ENCODE measurements at places on chromosomes 5 and 9.
A peak's percentile ranks its signal among the peaks of the same experiment; 100 is the strongest.

- DNase-seq, result no peak
Observed at GRCh38 chr5:181114844-181115778, 15.9 kb downstream of the OR2V1 start.

GRCh38 chr5:34571677-34572041, 84.5 kb upstream of the RAI14 start:
- DNase-seq, result no peak

DNA sequence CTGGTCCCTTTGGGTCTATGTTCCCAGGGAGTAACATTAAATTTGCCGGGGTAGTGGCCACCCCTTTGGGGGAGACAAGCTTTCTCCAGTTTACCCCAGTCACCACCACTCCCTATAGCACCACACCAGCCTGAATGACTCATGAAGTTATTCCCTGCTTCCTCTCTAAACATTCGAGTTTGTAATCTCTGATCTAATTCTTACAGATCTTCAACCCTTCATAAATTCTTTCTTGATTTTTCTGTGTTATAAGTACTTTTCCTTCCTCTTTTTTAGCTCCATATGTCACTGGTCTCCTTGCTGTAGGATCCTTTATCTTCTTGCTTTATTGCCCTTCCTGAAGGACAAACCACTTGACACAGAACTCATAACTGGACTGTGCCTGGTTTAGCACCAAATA, 55.6 kb downstream of the GNA14 start:
- DNase-seq, result no peak

DNA sequence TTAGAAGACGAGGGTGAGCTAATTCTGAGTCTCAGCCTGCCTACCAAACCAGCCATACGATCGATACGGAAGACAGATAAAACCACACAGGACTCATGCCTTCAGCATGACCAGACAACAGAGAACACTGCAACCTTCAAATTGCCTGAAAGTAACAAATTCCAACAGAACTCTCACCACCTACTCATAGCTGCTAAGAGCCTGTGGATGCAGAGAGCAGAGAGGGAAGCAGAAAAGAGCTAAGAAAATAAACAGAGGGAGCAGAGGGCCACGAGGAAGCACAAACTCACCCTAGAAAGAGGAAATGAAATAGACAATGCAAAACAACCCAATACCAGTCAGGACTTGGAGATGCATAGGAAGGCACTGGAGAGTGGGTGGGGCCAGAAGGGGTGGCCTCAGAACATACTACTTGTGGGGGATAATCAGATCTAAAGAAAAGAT, 86.7 kb upstream of the TAS2R1 start:
- DNase-seq, result no peak

DNA sequence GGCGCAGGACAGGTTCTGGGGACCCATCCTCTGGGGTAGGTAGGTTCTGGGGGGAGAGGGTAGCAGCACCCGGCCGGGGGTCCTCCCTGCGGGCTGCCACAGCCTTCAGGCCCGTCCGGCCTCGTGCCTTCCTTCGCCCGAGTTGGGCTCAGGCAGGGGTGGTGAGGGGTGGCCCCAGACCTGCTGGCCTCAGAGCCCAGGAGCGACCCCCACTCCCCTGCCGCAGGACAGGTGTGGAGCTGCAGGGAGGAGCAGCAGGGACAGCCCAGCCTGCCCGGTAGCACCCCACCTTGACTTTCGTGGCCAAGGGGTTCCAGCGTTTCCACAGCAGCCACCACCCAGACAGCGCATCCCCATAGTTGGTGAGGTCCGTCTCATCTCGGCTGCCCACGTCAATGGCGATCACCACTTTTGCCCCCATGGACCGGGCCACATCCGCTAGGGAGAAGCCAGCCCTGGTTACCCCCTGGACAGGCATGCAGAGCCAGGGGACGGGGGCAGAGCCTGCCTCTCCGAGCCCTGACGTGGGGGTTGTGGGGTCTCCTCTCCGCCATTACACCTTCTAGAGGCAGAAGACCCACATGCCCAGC, 3.4 kb upstream of the NSMF start:
- DNase-seq, result no peak

- no peak for DNase-seq
Observed at GRCh38 chr9:92360083-92360482, 34.3 kb downstream of the CENPP start.

- DNase-seq, result no peak
Observed at GRCh38 chr5:72951671-72952468, 4.0 kb upstream of the FCHO2 start.

DNA sequence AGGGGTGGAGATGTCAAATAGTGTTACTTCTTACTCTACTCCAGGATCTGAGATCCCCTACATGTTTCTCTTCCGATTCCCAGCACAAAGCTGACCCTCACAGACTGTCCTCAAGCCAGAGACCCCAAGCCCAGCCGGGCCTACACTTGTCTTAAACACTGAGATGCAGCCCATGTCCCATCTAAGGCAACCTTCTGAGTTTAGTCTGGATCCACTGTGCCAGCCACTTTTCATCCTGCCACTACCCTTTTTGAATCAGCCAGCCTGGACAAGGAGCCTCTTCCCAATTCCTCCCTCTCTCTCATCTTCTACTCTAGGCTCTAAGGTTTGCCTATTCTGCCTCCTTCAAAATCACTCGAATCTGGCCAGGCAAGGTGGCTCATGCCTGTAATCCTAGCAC, 6.2 kb upstream of the MYORG start:
- no peak for DNase-seq

GRCh38 chr9:122095010-122095767, 2.1 kb upstream of the TTLL11 start:
- peak; percentile 52 for DNase-seq

DNA sequence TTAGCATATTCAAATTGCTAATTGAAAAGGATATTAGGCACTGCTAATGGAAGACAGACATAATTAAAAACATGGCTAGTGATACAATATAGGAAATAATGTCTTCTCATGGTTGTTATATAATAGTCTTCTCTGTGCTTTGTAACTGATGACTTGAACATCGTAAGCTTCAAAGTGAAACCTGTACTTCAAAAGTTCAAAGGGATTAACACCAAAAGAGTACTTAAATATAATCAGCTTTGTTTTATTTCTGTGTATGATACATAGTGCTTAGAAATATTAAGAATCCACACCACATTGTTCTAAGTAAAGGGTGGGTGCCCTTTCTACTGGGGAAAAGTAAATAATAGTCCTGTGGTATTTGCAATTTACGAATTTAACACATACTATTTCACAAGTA, 75.4 kb upstream of the ITGA1 start:
- DNase-seq, result no peak

- DNase-seq, result no peak
Observed at GRCh38 chr5:116825486-116825885, 250.9 kb upstream of the SEMA6A start.

- no peak for DNase-seq
Observed at GRCh38 chr9:77770340-77770739, 122.2 kb upstream of the GNA14 start.

DNA sequence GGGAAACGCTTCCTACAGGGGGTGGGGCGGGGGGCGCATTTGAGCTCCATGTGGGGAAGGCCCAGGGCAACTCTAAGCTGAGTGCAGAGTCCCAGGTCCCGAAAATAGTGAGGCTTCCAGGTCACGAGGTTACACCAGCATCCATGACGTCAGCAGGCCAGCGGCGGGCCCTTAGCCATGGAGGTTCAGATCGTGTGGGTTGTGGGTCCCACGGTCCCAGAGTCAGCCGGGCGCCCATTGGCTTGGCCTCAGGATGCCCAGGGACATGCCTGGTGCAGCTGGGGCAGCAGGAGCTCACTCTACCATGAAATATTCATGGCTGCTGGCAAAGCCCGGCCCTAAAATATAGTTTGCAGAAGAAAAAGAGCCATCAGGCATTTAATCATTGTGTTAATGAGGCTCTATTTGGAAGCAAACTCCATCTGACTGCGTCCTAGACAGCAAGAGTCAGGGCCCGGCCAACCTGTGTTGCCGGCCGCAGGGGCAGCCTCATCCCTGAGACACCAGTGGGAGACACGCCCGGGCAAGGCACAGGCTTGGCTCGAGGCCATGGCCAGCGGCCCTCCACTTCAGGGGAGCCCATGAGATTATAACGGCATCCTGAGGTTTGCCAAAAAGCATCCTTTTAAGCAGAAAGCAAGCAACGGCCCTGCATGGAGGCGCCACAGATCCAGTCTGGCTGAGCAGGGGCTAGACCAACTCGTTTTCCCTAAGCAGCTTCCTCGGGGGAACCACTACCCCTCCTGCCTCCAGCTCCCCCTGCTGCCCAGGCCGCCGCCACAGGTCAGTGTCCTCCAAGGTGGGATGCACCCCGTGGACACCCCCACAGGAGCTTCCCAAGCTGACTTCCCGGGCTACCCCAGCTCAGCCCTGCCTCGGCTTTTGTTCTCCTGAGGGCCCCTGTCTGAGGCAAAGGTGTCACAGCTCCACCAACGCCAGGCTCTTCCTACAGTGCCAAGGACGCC, 108.9 kb upstream of the PPP1R26 start:
- no peak for DNase-seq

DNA sequence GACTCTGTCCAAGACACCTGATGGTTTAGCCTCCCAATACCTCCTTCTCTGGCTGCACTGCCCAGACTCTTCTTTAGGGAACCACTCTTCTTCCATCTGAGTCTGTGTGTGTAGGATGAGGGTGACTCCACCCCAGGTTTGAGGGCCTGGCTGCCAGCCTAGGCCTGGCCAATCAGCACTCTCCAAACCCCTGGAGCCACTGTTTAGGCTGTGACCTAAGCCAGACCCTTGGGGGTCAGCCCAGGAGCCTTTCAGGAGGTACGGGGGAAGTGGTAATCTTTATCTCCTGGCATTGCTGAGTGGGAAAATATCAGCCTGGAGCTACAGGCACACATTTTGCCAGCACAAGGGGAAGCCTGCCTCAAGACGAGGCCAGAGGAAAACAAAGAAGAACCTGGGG, 6.2 kb upstream of the ERGIC1 start:
- DNase-seq, result no peak

DNA sequence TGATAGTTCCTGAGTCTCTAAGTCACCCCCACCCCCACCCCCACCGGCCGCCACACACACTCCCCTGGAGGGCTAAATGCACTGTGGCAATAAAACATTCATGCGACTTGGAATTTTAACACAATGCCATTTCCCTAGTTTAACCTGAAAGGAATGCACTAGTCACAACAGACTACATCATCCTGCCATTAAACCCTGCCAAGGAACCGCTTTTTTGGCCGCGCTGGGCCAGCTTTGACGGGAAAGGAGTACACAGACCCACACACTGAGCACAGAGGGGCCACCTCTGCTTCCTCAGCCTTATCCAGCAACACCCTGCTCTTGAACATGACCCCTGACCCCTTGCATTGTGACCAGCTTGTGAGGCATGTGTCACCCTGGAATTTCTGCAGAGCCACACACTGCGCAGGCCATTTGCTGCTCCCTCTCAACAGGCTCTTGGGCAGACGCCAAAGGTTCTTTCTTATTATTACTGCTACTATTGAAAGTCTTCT, 165.3 kb downstream of the BNC2 start:
- no peak for DNase-seq

- DNase-seq, result no peak
Observed at GRCh38 chr9:114098021-114098935, 814 bp downstream of the KIF12 start.

- no peak for DNase-seq
Observed at GRCh38 chr5:114467729-114468128, 105.9 kb downstream of the KCNN2 start.

GRCh38 chr9:128632486-128632885, 24.2 kb downstream of the DYNC2I2 start:
- DNase-seq, result no peak

- no peak for DNase-seq
Observed at GRCh38 chr9:136022731-136023409, 61.7 kb upstream of the UBAC1 start.

- no peak for DNase-seq
Observed at GRCh38 chr5:168681556-168682183, 102.5 kb upstream of the PANK3 start.

DNA sequence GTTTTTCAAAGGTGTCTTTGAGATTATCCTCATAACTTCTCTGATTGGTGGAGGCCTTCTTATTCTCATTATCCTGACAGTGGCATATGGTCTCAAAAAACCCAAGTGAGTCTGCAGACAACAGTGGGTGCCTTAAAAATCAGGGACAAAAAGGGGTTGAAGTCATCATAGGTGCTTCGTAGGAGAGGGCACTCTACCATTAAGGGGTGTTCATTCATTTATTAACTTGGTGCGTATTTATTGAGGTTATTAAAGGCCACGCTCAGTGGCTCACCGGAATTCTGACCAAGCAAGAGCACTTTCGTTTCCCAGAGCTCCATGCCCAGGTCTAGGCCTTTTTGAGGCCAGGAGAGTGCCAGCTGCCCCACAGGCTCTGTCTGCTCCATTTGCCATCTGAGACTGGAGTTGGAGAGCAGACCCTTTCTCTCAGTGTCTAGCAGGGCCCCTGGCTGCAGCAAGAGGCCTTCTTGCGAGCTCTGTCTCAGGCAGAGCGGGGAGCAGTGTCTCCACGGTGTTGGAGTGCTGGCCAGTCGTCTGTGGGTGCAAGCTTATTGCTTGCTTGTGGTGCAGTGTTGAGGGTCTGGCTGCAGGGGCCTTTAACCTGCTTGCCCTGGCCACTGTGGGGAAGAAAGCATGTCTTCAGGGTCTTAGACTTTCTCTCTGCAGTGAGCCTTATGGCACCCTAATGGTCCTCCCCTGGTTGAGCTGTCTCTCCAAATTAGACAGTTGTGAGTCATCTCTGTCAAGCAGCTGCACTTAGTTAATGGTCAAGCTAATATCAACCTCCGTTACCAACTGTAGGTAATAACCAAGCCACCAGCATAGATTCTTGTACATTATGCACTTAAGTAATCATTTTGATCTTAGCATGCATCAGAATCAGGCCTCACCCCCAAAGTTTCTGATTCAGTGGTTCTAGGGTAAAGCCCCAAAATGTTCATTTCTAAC, 62.6 kb downstream of the IL31RA start:
- no peak for DNase-seq

DNA sequence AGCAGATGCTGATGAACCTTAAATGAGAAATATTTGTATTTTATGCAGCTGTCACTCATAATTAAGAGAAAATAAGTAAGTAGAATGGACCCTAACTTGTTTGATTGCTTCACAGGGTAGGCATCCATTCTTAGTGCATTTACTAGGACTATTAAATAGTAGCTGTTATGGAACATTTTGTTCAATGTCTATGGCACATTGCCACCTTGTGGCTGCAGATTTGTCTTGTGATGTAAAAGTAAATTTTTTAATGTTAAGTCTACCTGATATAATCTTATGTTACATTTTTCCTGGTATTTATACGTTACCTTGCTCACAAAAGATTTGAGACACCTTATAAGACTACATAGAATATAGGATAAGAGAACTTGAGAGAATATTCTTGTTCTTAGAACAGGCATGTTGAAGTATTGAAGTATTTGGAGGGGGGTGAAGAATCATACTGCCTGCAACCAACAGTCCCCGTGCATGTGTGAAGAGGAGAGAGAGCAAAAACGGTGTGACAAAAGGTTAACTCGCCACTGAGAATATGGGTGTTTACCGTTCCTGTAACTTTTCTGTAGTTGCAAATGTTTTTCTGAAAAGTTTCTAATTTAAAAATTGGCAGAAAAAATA, 161.1 kb downstream of the MAST4 start:
- DNase-seq, result peak; percentile 5
